ENCODE measurements at places on chromosomes 7 and 10.
A peak's percentile ranks its signal among the peaks of the same experiment; 100 is the strongest.

DNA sequence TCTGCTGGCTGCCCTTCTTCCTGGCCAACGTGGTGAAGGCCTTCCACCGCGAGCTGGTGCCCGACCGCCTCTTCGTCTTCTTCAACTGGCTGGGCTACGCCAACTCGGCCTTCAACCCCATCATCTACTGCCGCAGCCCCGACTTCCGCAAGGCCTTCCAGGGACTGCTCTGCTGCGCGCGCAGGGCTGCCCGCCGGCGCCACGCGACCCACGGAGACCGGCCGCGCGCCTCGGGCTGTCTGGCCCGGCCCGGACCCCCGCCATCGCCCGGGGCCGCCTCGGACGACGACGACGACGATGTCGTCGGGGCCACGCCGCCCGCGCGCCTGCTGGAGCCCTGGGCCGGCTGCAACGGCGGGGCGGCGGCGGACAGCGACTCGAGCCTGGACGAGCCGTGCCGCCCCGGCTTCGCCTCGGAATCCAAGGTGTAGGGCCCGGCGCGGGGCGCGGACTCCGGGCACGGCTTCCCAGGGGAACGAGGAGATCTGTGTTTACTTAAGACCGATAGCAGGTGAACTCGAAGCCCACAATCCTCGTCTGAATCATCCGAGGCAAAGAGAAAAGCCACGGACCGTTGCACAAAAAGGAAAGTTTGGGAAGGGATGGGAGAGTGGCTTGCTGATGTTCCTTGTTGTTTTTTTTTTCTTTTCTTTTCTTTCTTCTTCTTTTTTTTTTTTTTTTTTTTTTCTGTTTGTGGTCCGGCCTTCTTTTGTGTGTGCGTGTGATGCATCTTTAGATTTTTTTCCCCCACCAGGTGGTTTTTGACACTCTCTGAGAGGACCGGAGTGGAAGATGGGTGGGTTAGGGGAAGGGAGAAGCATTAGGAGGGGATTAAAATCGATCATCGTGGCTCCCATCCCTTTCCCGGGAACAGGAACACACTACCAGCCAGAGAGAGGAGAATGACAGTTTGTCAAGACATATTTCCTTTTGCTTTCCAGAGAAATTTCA is 1.7 kb downstream of the ADRB1 start:
- peak; percentile 73 for DNase-seq

DNA sequence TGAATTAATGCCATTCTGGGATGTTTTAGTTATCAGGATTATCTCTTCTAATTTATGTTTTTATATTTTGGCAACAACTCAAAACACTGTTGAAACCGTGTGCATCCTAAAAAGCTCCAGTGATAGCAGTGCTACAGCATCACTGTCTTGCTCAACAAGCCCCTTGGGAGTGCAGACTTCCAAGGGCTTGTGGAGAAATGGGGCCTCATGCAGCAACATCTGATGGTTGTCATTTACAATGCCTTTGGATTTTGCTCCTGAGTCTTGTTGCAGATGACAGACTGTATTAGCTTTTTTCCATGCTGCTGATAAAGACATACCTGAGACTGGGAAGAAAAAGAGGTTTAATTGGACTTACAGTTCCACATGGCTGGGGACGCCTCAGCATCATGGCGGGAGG is 515.4 kb downstream of the NEBL start:
- DNase-seq = no peak

DNA sequence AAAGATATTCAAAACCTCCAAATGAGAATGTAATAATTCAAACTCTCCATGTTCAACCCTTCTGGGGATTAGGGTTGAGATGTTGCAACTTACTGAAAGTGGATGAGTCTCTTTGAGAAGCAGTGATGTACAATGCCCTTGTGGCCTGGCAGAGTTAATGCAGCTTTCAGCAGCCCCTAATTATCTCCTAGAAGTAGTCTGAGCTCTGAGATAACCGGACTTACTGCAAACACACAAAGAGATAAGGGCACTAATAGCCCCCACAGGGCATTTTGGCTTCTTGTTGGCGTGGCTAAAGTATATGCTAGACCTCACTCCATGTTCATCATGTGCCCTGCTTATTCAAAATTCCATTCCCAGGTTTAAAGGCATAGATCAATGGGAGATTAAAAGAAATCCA is 404.7 kb downstream of the NEBL start:
- no peak for DNase-seq

DNA sequence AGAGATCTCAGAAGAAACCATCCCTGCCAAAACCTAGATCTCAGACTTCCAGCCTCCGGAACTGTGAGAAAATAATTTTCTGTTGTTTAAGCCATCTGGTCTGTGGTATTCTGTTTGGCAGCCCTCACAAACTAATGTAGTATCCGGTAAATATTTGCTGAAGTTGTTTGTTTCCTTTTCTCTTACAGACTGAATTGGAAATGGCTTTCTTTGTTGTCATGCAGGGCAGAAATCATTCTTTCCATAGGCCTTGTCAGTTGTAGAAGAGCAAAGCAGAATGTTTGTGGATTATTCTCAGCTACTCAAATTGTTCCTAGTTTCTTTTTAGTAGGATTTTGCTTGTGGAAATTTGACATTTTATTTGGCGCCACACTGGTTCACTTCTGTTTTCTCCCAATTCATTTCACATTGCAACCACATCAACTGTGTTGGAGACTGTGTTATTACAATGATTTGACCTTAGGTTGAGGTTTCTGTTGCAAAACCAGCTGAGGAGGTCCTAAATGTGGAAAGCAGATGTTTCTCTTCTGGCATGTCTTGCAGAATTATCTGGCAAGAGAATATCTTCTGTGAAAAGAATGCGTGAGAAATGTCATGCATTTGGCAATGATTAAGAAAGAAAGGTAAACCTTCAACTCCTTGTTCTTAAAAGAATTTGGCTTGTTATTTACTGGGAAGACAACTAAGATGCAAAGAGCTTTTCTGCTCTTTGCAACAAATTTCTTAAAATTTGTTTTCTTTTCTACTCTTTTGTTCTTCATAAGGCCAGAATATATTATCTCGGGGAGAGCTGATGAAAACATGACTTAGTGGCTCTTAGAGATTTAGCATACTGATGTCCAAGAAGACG is 25.8 kb downstream of the ACTA2 start:
- DNase-seq = no peak
